Mammary epithelial cell (primary cell): ENCODE measurements at places on chromosomes 1 and 21. TPM values are rescaled to one million over a fixed set of nuclear protein-coding genes. Genes with fewer than 3 reads are reported as not detected.

GRCh38 chr1:68232289-68233148, at the start of gene WLS:
TSS of gene WLS (minus strand) at chr1:68232523. CDS start at chr1:68232299, 224 bp downstream.
- peak; percentile 70 for DNase-seq

DNA sequence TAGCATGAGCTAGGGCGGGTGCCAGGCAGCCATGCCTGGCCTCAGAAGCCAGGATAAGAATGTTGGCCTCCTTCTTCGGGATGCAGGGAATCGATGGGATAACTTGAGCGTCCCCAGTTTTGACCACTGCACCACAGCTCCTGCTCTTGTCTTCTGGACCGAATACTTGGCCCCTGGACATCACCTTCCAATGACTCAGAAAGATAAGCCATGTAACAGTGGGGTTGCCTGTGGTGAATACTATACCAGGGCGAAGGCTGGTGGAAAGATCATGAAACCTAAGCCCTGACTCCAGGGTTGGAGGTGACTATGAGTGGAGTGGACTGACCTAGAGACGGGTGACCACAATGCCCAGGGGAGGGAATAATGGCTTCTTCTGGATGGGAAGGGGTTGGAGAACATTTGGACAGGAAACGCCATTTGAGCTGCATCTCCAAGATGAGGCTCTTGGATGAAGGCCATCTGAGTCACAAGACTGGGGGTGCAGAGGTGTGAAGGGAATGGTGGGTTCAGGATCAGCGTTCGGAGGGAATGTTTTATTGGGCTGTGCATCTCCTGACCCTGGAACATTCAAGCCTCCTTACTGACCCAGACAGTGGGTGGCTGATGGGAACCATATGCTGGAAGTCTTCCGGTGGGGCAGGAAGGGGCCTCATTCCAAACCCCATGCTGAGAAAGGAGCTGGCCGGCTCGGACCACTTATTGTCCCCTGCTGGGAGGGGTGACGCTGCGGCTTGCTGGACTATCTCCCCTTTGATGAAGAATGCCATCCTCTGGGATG, 18.5 kb upstream of the KCNE2 start:
- no peak for DNase-seq

GRCh38 chr21:42258150-42258884, 39.4 kb downstream of the ABCG1 start:
- peak; percentile 31 for DNase-seq

GRCh38 chr1:36752891-36753361, 270.2 kb upstream of the CSF3R start:
- no peak for DNase-seq

Gene TIAM1
- total RNA-seq = 27.7 TPM
